ENCODE measurements at places on chromosomes 7 and 10. TPM values are rescaled to one million over a fixed set of nuclear protein-coding genes. Genes with fewer than 3 reads are reported as not detected.

CARD11 gene
- total RNA-seq, result 6.1 TPM

IKZF1 gene
- total RNA-seq, result not detected

TMEM139 gene
- 8.7 TPM for total RNA-seq

EBF3 gene
- not detected for total RNA-seq

ANKMY2 gene
- total RNA-seq, result 6.7 TPM

MBLAC1 gene
- total RNA-seq, result 2.1 TPM

BLOC1S2 gene
- 76.9 TPM for total RNA-seq

TRPV6 gene
- not detected for total RNA-seq

EPDR1 gene
- total RNA-seq, result 3.9 TPM

CFAP43 gene
- 0.09 TPM for total RNA-seq

OPN1SW gene
- total RNA-seq, result not detected

PALD1 gene
- total RNA-seq, result 0.71 TPM

TET1 gene
- total RNA-seq, result 0.85 TPM

ACHE gene
- not detected for total RNA-seq

IL2RA gene
- not detected for total RNA-seq

DLD gene
- 65.8 TPM for total RNA-seq

ADAM12 gene
- total RNA-seq, result 0.09 TPM

GFRA1 gene
- total RNA-seq, result 0.07 TPM

TMEM196 gene
- not detected for total RNA-seq

TRIM50 gene
- not detected for total RNA-seq

SEMA3C gene
- total RNA-seq, result 149 TPM

CPA4 gene
- total RNA-seq, result 31.7 TPM

ZNF783 gene
- 4.1 TPM for total RNA-seq

PRKG1 gene
- total RNA-seq, result 0.28 TPM

PHYHIPL gene
- total RNA-seq, result not detected

Measured in airway epithelial cell (primary cell).